ENCODE measurements at places on chromosomes 1 and 21. TPM values are rescaled to one million over a fixed set of nuclear protein-coding genes. Genes with fewer than 3 reads are reported as not detected.

- DNase-seq = no peak
Observed at GRCh38 chr1:59687081-59687480, 127.7 kb upstream of the HOOK1 start.

DNA sequence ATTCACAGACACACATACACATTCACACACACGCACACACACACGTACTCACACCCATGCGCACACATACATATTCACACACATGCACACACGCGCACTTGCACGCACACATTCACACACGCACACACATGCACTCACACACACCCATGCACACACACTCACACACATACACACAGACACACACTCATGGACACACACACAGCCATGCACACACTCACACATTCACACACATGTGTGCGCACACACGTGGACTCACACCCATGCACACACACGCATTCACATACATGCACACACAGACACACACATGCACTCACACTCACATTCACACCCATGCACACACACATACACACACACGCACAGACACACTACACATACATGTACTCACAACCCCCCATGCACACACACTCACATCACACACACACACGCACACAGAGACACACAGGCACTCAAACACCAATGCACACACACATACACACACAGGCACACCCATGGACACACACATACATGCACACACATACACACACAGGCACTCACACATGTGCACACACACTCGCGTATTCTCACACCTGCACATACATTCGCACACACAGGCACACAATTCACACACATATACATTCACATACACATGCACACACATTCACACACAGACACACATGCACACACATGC, 589.1 kb downstream of the PTPRU start:
- DNase-seq = no peak

DNA sequence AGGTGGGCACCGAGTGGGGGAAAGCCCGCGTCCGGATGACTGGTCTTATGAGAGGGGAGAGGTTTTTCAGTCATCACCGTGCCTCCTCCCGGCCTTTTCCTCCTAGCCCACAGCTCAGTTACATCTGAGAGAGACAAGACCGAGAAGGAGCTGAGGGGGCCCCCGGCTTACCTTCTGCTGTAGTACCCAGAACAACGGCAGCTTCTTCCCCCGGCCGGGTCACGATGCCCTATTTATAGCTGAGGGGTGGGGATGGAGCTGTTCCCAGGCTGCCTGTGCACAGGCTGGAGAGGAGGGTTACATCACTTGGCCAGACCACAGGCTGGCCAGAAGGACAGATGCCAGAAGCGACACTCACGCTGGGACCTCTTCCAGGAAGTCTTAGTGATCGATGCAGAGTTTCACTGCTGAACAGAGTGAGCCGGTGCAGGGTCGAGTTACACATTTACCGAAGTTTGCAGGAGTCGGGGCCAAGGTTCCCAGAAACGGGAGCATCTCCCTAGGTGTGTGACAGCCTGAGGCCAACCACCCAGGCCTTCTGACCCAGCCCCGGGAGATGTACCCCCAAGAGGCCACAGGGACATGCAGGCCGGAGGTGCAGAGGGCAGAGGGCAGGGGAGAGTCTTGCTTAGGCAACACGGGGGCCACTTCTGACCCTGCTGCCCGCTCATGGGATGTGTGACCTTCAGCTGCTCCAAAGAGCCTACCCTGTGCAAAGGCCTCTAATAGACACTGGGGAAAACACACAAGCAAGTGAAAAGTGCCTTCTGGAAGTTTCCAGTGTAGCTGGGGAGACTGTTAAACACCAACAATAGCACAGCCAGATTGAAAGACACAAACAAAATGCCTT, at the start of gene AGT:
Gene AGT (minus strand): TSS at position 208 of the 850 bp plus-strand sequence. CDS start 3,299 bp downstream, outside the sequence.
- DNase-seq = no peak

The GPA33 gene
- total RNA-seq = not detected

The OR2T35 gene
- total RNA-seq = not detected
